Mammary epithelial cell (primary cell): ENCODE measurements at places on chromosomes 13 and 19. TPM values are rescaled to one million over a fixed set of nuclear protein-coding genes. Genes with fewer than 3 reads are reported as not detected.

Gene ZNF611
- total RNA-seq, result 17.6 and 25.1 TPM in 2 replicates

Gene CCNE1
- 5.3 TPM for total RNA-seq

Gene RFPL4AL1
- total RNA-seq, result not detected in 2 replicates

Gene PSG11
- total RNA-seq, result not detected

- DNase-seq, result no peak
These were observed 360.0 kb upstream of the SLITRK5 start for GRCh38 chr13:87311165-87311564.

GRCh38 chr13:21053231-21053630 lies 8.2 kb downstream of the LATS2 start:
- DNase-seq, result peak; percentile 55

GRCh38 chr13:60787083-60787482 lies 390.1 kb downstream of the TDRD3 start:
- no peak for DNase-seq

GRCh38 chr13:26440111-26440510 lies 117.4 kb upstream of the WASF3 start:
- no peak for DNase-seq

GRCh38 chr13:25478186-25478585 lies 106.4 kb downstream of the ATP8A2 start:
- peak; percentile 61 for DNase-seq

Gene NRTN
- total RNA-seq, result 0.17 TPM

GRCh38 chr19:41787055-41787454 lies 9.3 kb upstream of the CEACAM3 start:
- DNase-seq, result no peak
